Fibroblast of skin of left biceps (primary cell): ENCODE measurements at places on chromosomes 5 and 9.

GRCh38 chr5:151298063-151298855 is 5.3 kb downstream of the SLC36A3 start:
- peak; percentile 5 for DNase-seq

DNA sequence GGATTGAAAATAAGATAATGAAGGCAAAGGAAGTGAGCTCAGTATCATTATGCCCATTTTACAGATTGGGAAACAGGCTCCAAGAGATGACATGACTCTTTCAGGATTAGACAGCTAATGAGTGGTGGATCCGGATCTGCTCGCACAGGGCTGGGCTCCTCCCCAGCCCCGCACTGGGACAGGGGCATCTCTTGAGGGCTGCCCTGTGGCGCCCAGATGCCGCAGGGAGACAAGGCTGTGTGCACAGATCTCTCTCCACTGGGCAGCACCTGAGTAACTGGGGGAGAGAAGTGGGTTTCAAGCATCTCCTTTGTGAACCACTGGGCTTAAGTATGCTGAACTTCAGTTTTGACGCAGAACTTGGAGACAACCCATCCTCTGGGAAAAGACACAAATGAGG is 43.9 kb downstream of the ADAMTS2 start:
- DNase-seq, result no peak

GRCh38 chr5:99349787-99350186 is 421.0 kb upstream of the CHD1 start:
- DNase-seq, result no peak

DNA sequence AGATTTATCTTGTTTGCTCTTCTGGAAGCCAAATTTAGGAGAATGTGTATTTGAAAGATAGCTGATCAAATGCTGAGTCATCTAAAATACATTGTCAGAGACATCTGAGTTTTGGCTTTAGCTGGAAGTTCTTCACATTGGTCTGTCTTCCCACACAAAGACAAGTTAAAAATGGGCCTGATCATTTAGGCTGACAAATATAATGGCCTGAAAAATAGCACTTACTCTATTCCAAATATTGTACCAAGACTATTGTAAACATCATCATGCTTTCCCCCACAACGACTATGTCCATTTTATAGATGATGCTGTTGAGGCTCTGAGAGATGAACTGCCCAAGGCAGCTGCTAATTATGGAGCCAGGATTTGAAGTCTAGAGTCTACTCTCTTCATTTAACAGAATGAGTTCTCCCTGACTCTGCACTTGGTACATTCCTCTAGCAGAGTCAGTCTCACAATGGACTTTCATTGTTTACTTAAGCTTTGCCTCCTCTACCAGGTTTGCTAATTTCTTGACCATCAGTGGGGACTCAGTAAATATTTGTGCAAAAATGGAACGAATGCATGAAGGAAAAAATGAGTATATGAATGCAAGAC is 619.4 kb upstream of the KLF4 start:
- no peak for DNase-seq

DNA sequence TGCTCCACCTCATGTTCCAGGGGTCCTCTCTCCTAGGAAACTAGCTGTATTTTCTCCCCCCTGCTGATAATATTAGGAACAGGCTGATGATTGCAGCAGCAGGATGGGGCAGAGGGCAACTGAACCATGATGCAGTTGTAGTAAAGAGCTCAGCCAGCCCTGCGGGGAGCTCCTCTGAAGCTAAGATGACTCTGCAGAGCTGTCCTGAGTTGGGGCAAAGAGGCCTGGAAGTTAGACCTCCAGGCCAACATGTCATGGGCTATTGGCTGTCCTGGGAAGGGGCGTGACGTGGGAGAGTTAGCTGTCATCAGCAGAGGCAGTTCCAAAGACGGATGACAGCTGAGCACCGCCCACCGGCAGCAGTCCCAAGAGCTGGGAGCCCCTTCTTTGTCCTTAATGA is 6.6 kb upstream of the FBP1 start:
- no peak for DNase-seq

DNA sequence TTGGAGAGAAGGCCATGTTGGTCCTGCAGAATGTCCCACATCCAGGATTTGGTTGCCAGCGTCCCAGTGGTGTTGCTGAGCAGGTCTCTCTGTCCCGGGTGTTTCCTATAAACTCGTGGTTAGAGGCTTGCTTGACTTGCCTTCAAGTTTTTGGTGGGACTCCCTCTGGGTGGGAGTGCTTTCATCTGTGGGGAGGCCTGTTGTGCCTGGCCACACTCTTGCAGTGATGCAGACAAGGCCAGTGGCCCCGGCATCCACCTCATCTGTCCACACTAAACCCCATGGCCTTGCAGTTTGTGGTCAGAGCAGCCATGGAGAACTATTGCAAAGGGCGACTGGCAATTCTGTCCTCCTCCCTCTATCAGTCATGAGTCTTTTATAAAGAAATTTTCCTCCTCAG is 71.8 kb downstream of the PHF2 start:
- no peak for DNase-seq

DNA sequence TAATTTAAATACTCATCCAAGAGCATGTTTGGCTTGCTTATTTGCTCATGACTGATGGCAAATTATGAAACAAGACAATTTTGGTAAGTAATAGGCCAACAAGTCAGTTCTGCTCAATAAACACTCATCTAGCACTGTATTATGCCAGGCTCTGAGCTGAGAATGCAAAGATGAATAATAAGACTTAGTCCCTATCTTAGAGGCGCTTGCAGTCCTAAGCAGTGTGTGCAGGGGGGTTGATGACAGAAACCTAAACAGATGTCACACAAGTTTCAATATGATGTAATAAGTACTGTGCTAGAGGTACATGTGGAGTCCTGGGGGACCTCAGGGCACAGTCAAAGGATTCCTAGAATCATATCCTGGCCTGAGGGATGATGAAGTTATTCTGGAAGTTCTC is 287.6 kb upstream of the ADRA1B start:
- no peak for DNase-seq

DNA sequence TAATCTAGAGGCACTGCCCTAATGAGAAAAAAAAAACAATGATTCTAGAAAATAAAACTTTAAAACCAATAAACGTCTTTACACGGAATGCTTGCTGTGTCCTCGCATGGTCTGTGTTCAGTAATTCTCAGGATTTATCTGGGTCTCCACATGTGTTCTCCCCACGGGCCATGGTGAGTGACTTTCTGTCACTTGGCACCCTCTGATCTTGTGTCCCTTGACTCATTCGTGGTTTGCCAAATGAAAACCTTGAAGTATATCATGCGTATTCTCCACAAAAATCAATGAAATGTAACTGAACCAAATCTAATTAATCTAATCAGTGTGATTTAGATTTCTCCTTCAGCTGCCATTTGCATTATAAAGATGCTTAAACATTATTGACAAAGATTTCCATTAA is 48.0 kb downstream of the UBE2QL1 start:
- DNase-seq, result no peak

GRCh38 chr9:82883436-82883835 is 179.5 kb downstream of the RASEF start:
- DNase-seq, result no peak

DNA sequence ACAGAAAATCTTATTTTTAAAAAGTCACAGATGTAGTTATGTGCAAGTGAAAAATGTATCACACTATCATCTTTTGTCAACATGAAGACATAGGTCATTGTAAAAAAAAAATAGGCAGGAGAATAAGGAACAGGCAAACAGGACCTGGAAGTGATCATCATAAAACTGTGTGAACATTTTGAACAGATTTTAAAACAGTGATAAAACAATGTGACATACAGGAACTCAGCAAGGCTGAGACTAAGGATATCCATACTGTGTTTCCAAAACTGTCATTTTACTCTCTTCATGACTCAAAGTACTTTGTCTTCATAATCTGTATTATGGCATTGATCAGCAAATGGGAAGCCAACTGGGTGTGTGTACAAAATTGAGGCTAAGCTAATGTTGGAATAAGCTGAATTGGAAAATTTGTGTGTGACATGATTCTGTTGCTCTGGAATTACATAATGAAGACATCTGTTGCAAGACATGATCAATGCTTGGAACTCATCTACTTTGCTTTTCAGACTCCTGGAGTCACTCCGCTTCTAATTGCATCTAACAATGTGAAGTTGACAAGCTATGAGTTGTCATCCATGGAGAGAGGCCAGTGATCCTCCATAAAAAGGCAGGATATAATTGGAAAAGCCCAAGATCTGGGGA is 978.7 kb upstream of the NUDT12 start:
- no peak for DNase-seq

DNA sequence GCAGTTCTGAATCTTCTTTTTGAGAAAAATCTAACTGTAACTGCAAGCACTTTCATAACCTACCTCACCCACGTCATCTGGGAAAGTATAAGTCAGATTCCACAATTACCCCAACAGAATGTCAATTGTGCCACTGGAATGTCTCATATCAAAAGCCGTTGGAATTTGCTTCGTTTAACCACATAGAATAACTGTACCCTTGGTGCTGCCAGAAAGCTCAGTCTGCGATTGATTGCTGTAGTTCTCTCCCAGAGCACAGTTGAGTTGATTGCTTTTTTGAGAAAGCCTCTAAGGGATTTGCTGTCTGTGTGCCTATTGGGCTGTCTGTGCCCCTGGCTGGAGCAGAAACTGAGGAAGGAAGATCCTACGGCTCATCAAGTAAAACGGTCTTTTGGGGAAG is 583.6 kb downstream of the TMEM38B start:
- peak; percentile 32 for DNase-seq
